Stimulated activated CD4-positive, alpha-beta T cell treated with anti-CD3 and anti-CD28 coated beads, Interleukin-4, amount 100 ng/mL, for 4 hours (primary cell): ENCODE measurements at places on chromosomes 1 and 21.

- no peak for DNase-seq
These were observed 56.8 kb upstream of the HNRNPU start for GRCh38 chr1:244920911-244921761.

DNA sequence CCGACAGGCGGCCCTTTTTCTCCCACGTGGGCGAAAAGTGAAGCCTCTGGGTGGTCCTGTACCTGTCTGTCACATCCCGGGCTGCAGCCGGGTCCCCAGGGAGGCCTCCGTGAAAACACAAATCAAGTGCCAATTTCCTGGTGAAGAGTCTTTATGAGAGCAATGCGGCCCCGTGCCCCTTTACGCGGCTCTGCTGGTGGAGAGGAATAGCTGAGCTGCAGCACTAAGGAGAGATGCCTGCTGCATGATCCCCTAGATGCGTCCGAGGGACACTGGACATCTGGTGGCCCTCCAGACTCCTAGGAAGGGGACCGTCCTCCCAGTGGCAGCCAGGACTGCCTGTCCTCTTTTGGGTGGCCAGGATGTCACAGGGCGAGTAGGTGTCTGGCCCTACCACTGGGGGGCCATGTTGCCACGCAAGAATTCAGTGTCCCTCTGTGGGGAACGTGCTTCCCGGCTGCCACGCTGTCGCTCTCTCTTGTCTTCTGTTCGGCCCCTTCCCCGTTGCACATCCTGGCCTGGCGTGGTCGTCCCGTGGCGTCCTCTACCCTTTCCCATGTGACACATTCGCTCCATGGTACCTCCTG is 38.7 kb downstream of the COL18A1 start:
- no peak for DNase-seq

GRCh38 chr1:50774759-50775351 is 185.2 kb downstream of the FAF1 start:
- no peak for DNase-seq

- peak; percentile 41 for DNase-seq
These were observed 10.5 kb upstream of the SPEN start for GRCh38 chr1:15836772-15837669.

- no peak for DNase-seq
These were observed 811 bp upstream of the ZNF672 start for GRCh38 chr1:248837045-248837780.

GRCh38 chr1:51963592-51964308 is 26.8 kb downstream of the RAB3B start:
- DNase-seq, result no peak

DNA sequence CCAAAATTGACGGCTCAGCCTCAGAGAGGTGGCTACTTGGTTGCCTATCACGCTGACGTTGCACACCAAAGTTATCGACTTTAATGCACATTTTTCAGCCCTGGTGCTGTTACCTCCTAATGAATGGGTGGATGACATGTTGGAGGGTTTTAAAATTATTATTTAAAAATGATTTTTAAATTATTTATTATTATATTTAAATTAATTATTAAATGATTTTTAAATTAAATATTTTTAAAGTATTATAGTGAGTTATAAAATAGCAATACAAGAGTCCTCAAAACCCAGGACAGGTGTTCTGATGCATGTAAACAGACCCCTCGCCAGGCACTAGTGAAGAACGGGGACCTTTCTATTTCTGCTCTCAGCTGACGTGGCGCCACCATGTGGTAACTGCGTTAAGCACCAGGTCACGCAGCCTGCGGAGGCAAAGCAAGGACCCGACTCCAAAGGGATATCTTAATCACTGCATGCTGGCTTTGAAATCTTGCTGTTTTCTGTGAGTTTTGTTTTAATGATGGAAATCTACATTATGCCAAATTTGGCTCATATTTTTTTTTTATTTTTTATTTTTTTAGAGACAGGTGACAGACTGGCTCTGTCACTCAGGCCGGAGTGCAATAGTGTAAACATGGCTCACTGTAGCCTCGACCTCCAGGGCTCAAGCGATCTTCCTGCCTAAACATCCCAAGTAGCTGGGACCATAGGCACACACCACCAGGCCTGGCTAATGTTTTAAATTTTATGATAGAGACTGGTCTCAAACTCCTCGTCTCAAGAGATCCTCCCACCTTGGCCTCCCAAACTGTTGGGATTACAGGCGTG is 22.6 kb downstream of the CASP9 start:
- DNase-seq, result peak; percentile 14

DNA sequence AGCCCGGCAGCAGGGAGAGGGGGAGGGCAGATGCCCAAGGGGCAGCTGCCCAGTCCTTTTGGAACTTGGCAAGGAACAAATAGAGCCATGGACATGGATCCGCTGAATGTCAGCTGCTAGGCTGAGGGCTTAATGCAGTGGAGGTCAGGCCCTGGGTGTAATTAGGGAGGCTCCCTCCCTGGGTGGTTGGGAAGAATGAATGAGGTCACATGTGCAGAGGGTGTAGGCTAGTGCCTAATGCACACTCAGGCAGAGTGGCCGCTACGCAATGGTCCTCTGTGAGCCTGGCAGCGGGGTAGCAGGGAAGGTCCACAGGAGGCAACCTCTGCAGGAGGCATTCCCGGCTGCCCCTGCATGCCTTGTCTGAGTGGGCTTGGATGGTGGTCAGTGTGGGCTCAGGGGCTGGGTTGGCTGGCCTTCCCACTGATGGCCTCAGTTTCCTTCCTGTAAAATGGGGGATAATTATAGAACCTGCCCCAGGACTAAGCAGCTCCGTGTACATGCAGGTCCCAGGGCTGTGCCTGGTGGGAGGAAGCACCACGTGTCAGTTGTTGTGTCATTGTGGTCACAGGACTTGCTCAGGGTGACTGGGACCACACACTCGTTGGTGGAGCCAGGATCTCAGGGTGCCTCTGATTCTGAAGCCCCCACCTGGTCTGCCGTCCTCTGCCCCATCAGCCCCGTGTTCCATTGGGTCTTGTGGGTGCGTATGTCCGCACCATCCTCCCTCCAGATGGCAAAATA is 81.6 kb upstream of the ACTL8 start:
- DNase-seq, result no peak

DNA sequence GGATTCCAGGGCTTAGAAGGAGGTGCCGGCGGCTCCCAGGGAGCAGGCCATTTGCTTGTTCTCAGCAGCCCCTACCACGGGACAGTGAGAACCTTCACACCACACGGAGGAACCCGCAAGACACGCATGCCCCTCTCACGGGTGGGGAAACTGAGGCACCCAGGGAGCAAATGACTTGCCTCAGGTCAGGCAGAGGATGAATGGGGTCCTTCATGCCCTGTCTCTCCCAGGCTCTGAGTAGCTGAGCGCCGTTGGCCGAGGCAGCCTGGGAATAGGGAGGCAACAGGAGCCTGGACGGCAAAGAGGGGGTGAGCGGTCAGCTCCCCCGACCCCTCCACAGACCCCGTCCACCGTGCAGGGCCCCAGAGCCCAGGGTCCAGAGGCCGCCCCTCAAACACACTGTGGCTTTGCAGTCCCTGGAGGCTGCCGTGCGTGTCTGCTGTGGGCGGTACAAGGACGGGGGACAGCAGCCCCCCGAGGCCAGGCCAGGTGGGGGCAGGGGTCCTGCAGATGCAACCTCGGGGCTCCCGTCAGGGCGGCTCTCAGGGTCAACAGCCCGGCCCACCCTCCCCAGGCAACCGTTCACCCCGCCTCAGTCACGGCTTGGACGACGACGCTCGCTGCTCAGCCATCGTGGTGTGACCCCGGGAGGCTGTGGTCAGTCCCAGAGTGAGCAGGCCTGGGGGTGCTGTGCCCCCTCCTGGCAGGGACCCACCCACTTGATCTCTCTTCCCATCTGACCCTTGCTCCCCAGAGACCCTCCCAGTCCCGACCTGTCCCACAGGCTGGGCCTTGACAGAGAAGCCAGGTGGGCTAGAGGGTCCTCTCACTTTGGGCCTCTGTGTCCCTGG is 15.8 kb upstream of the COL6A2 start:
- DNase-seq, result no peak

DNA sequence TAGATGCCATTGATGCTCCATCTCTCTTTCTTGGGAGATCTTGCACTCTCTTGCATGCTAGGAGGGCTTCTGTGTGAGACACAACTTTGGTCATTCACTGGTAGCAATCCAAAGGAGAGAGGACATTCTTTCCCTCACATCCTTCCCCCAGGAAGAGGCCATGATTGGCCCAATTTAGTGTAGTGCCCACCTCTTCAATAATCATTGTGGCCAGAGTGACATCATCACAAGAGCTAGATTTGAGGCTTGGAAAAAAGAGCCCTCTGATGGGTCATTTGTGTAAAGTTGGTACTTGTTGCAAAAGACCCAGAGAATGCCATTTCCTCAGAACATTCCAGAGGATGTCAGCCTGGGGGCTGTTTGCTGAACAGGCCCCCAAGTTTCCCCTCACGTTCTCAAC is 30.2 kb downstream of the S100A6 start:
- no peak for DNase-seq

- no peak for DNase-seq
These were observed 13.3 kb downstream of the RNU5D-1 start for GRCh38 chr1:44717653-44718052.

DNA sequence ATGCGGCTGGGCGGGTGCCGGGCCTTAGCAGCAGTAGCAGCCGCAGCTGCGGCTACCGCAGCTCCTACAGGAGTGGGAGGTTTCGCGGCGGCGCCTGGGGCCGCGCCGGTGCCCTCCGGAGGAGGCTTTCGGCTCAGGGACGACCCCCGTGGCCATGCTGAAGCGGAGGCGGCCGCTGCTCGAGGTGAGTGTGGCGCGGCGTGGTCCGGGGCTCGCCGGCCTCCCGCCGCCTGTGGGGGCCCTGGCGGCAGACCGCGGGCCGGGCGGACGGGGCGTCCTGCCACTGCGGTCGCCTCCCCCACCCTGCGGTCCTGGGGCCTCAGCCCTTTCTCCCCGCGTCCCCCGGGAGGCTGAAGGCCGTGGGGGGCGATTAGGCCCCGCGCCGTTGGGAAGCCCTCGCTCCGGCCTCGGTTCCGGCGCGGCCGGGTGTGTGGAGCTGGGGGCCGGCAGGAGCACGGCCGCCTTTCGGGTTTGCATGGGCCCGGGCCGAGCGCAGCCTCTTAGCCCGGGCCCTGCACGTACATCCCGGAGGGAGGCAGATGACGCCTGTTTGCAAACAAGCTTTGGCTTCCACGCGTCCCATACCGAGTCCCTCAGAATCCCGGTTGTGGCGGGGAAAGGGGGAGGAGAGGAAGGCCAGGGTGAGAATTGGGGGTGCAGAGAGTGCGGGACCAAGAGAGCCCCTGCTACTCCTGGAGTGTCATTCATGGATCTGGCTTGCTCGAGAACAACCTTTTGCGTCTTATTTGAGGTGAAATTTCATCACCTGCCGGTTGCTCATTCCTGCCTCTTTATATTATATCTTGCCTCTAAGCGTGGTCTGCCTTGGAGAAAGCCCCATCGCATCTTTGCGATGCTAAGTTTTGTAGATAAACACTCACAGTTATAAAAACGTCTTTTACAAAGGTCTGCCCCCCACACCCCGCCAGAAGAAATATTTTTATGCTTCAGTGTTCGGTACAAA is 613 bp downstream of the ZFYVE9 start:
- peak; percentile 46 for DNase-seq

DNA sequence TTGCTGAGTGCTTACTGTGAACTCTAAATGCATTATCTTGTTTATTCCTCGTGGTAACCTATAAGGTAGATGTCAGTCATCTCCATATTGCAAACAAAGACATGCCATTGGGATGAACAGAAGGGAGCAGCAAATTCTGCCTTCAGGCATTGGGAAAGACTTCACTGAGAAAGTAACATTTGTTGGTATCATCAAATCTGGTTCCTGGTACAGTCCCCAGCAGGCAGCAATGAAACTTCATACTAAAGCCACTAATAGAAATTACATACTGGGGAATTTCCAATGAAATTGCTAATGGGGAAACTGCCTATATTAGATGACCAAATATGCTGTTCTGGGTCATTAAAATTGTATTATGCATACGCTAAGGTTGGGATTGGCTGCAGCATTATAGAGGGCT is 47.3 kb upstream of the ST6GALNAC5 start:
- DNase-seq, result no peak

- no peak for DNase-seq
These were observed 33.6 kb upstream of the RAVER2 start for GRCh38 chr1:64711266-64711665.

GRCh38 chr1:115671176-115671934 is 29.6 kb downstream of the VANGL1 start:
- DNase-seq, result no peak

DNA sequence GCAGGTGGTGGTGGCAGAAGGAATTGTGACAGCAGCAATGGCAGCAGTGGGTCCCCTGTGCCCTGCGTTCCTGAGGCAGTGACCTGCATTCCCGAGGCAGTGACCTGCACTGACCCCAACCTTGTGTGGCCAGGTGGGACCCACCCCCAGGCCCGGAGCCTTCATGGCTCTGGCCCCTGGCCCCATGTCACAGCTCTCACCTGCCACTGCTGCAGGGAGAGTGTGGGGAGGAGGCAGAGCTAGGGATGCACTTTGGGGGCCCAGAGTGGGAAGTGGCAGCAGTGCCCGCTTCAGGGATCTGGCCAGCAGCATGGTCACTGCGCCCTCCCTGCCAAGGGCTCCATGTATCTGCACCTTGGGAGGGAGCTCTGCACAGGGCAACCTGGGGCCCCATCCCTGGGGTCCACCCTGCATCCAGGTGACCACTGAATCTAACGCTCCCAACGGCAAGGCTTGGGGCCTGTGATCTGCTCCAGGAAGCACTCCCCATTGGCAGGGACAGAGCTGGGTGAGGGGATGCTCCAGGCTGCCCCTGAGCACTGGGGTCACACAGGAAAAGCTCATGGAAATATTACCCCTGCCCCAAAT is 618.6 kb downstream of the RWDD3 start:
- no peak for DNase-seq

- DNase-seq, result no peak
These were observed 111.1 kb downstream of the LMO4 start for GRCh38 chr1:87439821-87440220.

DNA sequence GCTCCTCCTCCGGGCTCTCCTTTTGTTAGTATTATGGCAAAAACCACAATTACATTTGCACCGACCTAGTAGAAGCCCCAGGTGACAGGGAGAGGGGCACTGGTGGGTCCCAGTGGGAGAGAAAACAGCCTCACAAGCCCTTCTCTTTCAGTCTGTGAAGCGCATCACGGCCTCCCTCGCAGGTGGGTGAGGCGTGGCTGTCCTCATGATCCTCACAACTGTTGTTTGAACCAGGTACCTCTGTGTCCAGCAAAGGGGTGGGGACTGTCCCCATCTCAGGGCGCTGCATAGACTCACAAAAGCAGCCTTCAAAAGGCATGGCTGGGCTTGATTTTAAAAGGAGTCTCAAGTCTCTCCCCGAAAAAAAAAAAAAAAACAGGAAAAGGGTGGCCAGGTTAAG is 7.9 kb upstream of the C2CD2 start:
- no peak for DNase-seq

DNA sequence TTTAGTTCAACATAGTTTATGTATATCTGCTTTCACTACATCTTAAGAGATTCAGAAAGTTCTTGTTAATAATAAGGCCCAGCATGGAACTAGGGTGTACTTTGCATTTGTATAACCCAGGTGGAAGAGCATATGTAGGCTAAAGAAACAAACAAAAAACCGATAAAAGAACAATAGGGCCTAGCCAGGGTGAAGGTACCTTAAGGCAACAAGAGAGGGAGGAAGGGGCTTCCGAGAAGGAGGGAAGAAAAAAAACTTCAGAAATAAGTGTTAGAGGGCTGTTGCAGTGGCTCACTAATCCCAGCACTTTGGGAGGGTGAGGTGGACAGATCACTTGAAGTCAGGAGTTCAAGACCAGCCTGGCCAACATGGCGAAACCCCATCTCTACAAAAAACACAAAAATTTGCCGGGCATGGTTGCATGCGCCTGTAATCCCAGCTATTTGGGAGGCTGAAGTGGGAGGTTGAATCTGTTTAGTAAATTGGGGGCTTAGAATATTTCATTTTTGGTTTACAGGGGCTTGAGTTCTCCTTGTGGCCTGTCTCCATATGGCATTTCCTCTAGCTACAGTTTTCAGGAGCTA is 4.7 kb upstream of the SPATA45 start:
- DNase-seq, result no peak

- DNase-seq, result no peak
These were observed 243.7 kb upstream of the SNX7 start for GRCh38 chr1:98417820-98418219.
